Breast epithelium (tissue), 4 donors: ENCODE measurements at places on chromosomes 4 and X. TPM values are rescaled to one million over a fixed set of nuclear protein-coding genes. Genes with fewer than 3 reads are reported as not detected.

GRCh38 chr4:173538909-173539445 lies 8.9 kb upstream of the HAND2 start:
- no peaks in the 10 kb centered on the region for H3K36me3 ChIP-seq
- peak overlapping the region; percentile 37 for H3K4me3 ChIP-seq
- H3K27ac ChIP-seq: peak overlapping the region; percentile 57

- no peak overlapping the region for H3K27ac ChIP-seq
- no peak overlapping the region for H3K4me3 ChIP-seq
- no peak for DNase-seq
- no peaks in the 10 kb centered on the region for H3K4me1 ChIP-seq
- no peaks in the 10 kb centered on the region for H3K27me3 ChIP-seq
- H3K36me3 ChIP-seq: no peaks in the 10 kb centered on the region
These were observed 1382.6 kb downstream of the ARAP2 start for GRCh38 chr4:34861666-34862065.

DNA sequence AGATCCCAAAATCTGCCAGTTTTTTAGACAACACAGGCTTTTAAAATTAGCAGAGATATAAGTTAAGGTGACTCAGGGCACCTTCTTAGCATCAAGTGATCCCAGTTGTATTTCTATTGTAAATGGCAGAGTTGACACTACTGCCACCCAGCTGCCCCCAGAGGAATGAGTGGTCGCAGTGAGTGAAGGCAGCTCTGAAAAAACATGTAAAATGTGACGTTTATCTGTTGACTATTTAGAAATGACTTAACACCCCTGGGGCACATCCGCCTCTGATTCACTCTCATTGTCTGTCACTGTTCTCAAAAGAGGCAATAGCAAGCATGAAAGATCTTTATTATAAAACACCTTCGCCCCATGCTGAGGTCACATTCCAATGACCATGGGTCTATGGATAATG lies 592.4 kb downstream of the ACTRT1 start:
- no peak for DNase-seq
- no peak overlapping the region for H3K4me3 ChIP-seq
- no peak overlapping the region for H3K27ac ChIP-seq
- H3K36me3 ChIP-seq: no peaks in the 10 kb centered on the region

DNA sequence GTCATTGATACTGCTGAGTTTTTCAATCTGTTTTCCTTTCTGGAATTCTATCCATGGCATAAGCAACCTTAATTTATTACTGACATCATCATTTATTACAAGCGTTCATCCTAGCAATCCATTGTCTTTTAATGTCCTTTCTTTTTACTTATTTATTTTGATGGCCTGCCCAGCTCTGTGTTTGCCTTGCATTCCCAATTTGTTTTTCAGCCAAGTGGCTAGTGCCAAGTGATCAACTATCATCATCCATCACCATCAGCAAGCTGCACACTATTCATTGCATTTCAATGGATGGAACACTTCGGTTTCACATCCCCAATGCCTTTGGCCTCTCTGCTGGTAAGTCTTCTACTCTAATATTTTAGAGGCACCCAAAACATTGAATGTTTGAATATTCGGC lies 831.7 kb upstream of the EPHA5 start:
- H3K36me3 ChIP-seq: no peaks in the 10 kb centered on the region
- DNase-seq: no peak
- no peaks in the 10 kb centered on the region for H3K27me3 ChIP-seq
- H3K27ac ChIP-seq: no peak overlapping the region
- H3K4me1 ChIP-seq: no peaks in the 10 kb centered on the region
- H3K4me3 ChIP-seq: no peak overlapping the region

GRCh38 chr4:65420036-65420435 lies 250.3 kb downstream of the EPHA5 start:
- no peaks in the 10 kb centered on the region for H3K27me3 ChIP-seq
- no peak overlapping the region for H3K27ac ChIP-seq
- no peaks in the 10 kb centered on the region for H3K36me3 ChIP-seq
- no peak for DNase-seq

DNA sequence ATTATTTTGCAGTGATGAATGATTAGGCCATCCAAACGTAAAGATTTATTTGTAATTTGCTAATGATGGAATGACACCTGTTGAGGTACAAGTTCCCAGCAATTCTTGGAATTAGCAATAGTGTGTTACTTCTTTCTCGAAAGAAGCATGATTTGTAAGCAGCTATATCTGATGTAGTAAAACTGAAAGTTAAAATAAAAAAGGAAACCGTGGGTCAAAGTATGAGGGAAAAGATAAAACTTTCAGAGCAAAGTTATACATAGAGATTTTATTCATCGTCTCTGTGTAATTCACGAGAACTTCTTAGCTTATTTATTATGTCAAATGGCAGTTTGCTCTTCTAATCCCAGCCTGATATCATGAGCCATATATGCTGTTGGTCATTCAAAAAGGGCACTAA lies 59.0 kb downstream of the NFKB1 start:
- peak overlapping the region; percentile 50 for H3K27ac ChIP-seq
- no peak overlapping the region for H3K4me3 ChIP-seq
- no peaks in the 10 kb centered on the region for H3K36me3 ChIP-seq
- H3K4me1 ChIP-seq: no peaks in the 10 kb centered on the region

GRCh38 chr4:74123065-74123728 lies 24.2 kb upstream of the CXCL2 start:
- no peak overlapping the region for H3K4me3 ChIP-seq
- no peaks in the 10 kb centered on the region for H3K36me3 ChIP-seq
- no peaks in the 10 kb centered on the region for H3K4me1 ChIP-seq
- H3K27me3 ChIP-seq: no peaks in the 10 kb centered on the region
- no peak overlapping the region for H3K27ac ChIP-seq

DNA sequence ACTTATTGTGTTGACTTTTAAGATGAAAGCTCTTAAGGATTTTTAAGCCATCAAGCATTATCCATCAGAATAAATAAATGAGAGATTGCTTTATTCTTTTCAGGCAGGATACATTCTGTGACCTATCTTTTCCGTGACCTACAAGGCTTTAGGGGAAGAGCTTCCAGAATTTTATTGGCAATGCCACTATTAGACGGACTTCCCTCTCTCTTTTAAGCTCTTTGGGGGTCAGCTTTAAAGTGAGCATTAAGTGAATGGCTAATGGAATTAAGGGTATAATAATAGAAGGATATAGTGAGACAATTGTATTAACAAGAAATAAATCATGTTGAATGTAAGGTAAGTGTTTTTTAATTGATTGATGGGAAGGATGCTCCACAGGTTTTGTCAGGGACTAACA lies 273.7 kb downstream of the GPAT3 start:
- H3K27ac ChIP-seq: no peak overlapping the region
- no peaks in the 10 kb centered on the region for H3K36me3 ChIP-seq
- DNase-seq: no peak
- no peaks in the 10 kb centered on the region for H3K4me1 ChIP-seq
- no peaks in the 10 kb centered on the region for H3K27me3 ChIP-seq

- H3K27me3 ChIP-seq: no peaks in the 10 kb centered on the region
- peak overlapping the region; percentile 0 for H3K27ac ChIP-seq
- no peaks in the 10 kb centered on the region for H3K4me1 ChIP-seq
- no peaks in the 10 kb centered on the region for H3K36me3 ChIP-seq
- H3K4me3 ChIP-seq: no peak overlapping the region
These were observed 12.3 kb upstream of the ZNF630 start for GRCh38 chrX:48083706-48084105.

GRCh38 chr4:168621806-168622589 lies 125.1 kb downstream of the PALLD start:
- H3K4me1 ChIP-seq: no peaks in the 10 kb centered on the region
- H3K4me3 ChIP-seq: no peak overlapping the region
- no peaks in the 10 kb centered on the region for H3K27me3 ChIP-seq

- no peak overlapping the region for H3K4me3 ChIP-seq
- H3K4me1 ChIP-seq: peaks cover 4% of the 10 kb centered on the region
- no peaks in the 10 kb centered on the region for H3K27me3 ChIP-seq
- DNase-seq: peak; percentile 62
- peak overlapping the region; percentile 41 for H3K27ac ChIP-seq
These were observed 7.6 kb upstream of the KLHL2 start for GRCh38 chr4:165199722-165200121.

- no peak overlapping the region for H3K27ac ChIP-seq
- DNase-seq: no peak
- no peaks in the 10 kb centered on the region for H3K4me1 ChIP-seq
- no peaks in the 10 kb centered on the region for H3K36me3 ChIP-seq
These were observed 22.5 kb downstream of the TMEM164 start for GRCh38 chrX:110025395-110025794.

DNA sequence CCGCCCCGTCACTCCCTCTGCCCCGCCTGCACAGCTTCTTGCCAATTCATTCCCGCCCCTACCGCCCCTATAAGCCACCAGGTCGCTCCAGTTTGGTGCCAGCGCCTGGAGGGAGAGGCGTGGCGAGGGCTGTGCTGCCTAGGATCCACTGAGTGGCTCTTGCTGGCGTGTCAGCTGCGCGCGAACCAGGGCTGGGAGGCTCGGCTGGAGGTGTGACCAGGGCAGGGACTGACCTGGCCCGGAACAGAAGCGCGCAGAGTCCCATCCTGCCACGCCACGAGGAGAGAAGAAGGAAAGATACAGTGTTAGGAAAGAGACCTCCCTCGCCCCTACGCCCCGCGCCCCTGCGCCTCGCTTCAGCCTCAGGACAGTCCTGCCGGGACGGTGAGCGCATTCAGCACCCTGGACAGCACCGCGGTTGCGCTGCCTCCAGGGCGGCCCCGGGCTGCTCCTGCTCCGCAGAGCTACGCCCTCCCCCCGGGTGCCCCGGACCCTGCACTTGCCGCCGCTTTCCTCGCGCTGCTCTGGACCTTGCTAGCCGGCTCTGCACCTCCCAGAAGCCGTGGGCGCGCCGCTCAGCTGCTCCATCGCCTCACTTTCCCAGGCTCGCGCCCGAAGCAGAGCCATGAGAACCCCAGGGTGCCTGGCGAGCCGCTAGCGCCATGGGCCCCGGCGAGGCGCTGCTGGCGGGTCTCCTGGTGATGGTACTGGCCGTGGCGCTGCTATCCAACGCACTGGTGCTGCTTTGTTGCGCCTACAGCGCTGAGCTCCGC lies at the start of gene GPR78:
Gene GPR78 (plus strand): TSS at position 72 of the 773 bp plus-strand sequence. CDS start 591 bp downstream, at position 663.
- no peaks in the 10 kb centered on the region for H3K4me1 ChIP-seq
- H3K27me3 ChIP-seq: peaks cover 5% of the 10 kb centered on the region
- H3K27ac ChIP-seq: no peak within 1 kb of the TSS
- no peak within 1 kb of the TSS for H3K4me3 ChIP-seq

GRCh38 chr4:71186566-71187403 lies 152.0 kb upstream of the SLC4A4 start:
- H3K27ac ChIP-seq: peak overlapping the region; percentile 16
- H3K4me1 ChIP-seq: no peaks in the 10 kb centered on the region
- no peaks in the 10 kb centered on the region for H3K36me3 ChIP-seq
- H3K27me3 ChIP-seq: no peaks in the 10 kb centered on the region

- no peaks in the 10 kb centered on the region for H3K4me1 ChIP-seq
- H3K36me3 ChIP-seq: no peaks in the 10 kb centered on the region
- H3K4me3 ChIP-seq: no peak overlapping the region
- no peaks in the 10 kb centered on the region for H3K27me3 ChIP-seq
- no peak for DNase-seq
These were observed 6.0 kb downstream of the RPA4 start for GRCh38 chrX:96889726-96890125.

GRCh38 chr4:29037501-29037900 lies 1682.7 kb upstream of the PCDH7 start:
- no peak overlapping the region for H3K4me3 ChIP-seq
- DNase-seq: no peak
- no peaks in the 10 kb centered on the region for H3K4me1 ChIP-seq

DNA sequence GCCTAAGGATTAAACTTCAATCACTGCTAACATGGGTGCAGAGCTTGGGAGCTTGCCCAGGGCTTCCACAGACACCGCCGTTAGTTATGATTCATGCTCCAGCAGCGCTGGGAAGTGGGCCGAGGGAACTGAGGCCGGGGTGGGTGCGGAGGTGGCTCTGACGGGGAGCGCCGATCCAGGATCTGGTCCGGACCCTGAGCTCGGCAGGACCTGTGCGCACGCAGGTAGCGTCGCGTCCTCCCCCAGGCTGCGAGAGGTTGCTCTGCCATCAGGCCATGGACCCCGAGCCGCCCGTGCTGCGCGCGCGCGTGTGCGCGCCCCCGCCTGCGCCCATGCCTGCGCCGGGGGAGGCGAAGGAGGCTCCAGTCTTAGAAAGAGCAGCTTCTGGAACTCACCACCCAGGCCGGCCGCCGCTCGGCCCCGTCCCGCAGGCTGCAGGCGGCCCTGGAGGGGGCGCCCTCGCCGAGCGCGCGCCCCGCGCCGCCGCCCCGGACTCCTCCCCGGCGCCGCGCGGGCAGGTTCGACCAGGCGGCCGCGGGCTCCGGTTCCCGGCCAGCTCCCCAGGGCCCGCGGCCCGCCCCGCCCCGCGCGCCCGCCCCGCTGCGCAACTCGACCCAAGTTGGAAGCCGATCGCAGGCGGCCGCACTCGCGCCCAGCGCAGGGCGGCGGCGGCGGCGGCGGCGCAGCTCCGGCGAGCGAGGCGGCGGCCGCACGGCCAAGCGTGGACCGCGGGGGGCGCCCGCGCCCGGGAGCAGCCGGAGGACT lies 732 bp upstream of the ADRA2C start:
- no peak for DNase-seq
- no peak overlapping the region for H3K27ac ChIP-seq

- no peaks in the 10 kb centered on the region for H3K36me3 ChIP-seq
- peaks cover 61% of the 10 kb centered on the region for H3K27me3 ChIP-seq
- H3K4me1 ChIP-seq: no peaks in the 10 kb centered on the region
- H3K27ac ChIP-seq: no peak overlapping the region
- H3K4me3 ChIP-seq: no peak overlapping the region
These were observed 10.9 kb upstream of the PNMA5 start for GRCh38 chrX:153004780-153005179.

DNA sequence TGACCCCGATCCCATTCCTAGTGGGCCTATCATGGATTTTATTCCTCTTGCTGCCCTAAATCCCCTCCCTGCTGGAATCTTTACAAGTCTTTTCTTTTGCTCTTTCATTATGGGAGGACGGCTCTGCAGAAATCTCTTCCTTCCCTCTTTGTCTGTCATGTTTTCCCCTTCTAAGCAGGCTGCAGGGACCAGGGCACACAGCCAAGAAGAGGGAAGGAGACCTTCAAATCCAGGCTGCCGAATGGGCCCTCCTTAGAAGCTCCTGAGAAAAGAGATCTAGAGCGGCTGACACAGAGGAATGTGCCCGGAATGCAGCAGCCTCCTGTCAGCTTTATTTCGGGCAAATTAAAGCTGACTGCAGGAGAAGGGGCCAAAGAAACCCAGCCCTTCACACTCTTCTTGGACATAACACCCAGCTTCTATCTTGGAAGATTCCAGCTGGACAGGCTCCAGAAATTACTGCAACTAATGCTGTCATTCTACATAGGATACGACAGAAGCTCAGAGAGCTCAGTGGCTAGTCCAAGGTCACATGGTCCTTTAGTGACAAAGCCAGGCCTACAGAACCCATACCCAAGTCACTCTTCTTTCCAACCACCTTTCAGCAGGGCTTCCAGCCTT lies 187.8 kb upstream of the NHS start:
- no peak for DNase-seq
- no peaks in the 10 kb centered on the region for H3K27me3 ChIP-seq
- no peaks in the 10 kb centered on the region for H3K36me3 ChIP-seq
- H3K4me3 ChIP-seq: no peak overlapping the region

GRCh38 chr4:112170451-112170993 lies 25.3 kb downstream of the FAM241A start:
- H3K27ac ChIP-seq: peak overlapping the region; percentile 12
- H3K27me3 ChIP-seq: no peaks in the 10 kb centered on the region
- no peak overlapping the region for H3K4me3 ChIP-seq
- no peaks in the 10 kb centered on the region for H3K36me3 ChIP-seq
- DNase-seq: no peak
- H3K4me1 ChIP-seq: no peaks in the 10 kb centered on the region

Gene F8A2
- total RNA-seq: not detected

Gene SHOX
- total RNA-seq: 0.33 TPM

Gene DMD
- 65.2 TPM for total RNA-seq

Gene GABRA4
- not detected for total RNA-seq

Gene NDNF
- total RNA-seq: 5.1 TPM

Gene HSD17B13
- 5.1 TPM for total RNA-seq

Gene OTC
- 0.33 TPM for total RNA-seq

Gene ALAS2
- total RNA-seq: not detected

Gene SYP
- 1.0 TPM for total RNA-seq

Gene APBB2
- total RNA-seq: 192 TPM
